ENCODE measurements at places on chromosomes 6 and 20.
A peak's percentile ranks its signal among the peaks of the same experiment; 100 is the strongest.

DNA sequence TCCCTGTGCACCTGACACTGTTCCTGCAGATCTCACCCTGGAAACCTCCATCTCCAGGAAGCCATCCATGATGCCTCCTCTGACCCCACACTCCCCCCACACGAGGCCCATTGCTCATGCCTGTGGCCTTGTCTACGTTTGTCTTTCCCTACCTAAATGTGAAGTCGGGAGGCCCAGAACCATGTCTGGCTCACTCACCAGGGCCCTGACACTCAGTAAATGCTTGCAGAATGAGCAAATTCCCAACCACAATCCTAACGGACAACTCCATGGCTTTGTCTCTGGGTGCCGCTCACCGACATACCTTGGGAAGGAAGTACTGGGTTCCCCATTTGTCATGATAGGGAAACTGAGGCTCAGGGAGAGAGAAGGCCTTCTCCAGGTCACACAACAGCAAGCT is 7.3 kb downstream of the PEDS1 start:
- no peak for DNase-seq

DNA sequence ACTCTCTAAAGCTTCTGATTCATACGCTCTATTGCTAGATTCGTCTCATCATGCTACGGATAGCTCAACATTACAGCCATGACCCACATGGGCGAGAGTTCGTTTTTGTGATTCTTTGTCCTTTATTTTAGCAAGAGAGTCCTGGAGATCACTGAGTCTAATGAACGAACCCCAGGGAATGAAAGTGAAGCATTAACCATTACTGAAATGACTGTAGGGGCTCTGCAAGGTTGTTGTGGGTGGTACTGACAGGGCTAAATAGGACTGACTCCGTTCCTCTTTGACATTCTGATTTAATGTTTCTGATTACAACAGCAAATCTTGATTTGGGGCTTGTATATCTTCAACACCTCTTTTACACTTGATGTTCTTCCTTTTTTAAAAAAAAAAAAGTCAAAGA is 13.7 kb upstream of the RTF2 start:
- no peak for DNase-seq

GRCh38 chr6:67759001-67759400 is 876.1 kb upstream of the ADGRB3 start:
- DNase-seq: no peak

GRCh38 chr6:39430871-39431523 is 108.5 kb upstream of the KCNK16 start:
- peak; percentile 86 for DNase-seq

DNA sequence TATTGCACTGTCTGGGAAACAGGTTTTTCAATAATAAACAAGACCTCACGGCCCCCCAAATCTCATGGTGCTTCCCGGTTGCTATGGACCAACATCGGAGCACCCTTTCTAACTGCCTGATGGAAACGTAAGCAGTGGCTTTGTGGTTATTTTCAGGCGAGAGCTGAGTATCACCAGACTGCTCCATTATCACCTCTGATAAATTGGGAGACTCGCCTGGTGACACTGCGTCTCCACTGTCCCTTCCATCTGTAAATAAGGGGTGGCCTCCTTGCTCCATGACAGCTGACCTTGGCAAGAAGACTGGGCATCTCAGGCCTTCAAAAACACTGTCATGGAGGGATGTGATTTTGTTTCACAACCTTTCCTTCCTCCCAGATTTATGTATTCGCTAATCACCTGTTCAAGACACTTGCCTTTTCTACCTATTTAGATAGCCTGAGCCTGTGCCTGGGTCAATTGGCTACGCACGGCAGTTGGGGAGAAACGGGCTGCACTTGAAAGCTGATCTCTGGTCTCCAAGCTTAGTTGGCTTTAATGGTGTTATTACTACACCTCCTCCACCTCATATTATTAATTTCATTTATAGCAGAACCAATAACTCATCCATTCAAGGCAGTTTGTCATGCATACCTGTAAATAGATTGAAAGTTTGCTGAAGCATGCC is 17.7 kb upstream of the CDH4 start:
- DNase-seq: no peak

DNA sequence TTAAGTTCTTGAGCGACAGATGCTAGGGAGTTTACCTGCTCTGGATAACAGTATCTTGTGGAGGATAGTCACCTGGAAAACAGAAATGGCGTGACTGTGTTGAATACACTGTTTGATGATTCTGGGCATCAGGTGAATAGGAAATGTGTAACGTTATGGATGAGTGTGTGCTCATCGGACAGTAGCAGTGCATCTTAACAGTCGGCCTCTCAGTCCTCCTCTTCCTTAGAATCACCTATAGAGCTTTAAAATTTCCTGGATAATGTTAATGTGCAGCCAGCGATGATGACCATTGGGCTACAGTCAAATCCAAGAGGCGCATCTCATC is 217.7 kb downstream of the OR2B2 start:
- no peak for DNase-seq

DNA sequence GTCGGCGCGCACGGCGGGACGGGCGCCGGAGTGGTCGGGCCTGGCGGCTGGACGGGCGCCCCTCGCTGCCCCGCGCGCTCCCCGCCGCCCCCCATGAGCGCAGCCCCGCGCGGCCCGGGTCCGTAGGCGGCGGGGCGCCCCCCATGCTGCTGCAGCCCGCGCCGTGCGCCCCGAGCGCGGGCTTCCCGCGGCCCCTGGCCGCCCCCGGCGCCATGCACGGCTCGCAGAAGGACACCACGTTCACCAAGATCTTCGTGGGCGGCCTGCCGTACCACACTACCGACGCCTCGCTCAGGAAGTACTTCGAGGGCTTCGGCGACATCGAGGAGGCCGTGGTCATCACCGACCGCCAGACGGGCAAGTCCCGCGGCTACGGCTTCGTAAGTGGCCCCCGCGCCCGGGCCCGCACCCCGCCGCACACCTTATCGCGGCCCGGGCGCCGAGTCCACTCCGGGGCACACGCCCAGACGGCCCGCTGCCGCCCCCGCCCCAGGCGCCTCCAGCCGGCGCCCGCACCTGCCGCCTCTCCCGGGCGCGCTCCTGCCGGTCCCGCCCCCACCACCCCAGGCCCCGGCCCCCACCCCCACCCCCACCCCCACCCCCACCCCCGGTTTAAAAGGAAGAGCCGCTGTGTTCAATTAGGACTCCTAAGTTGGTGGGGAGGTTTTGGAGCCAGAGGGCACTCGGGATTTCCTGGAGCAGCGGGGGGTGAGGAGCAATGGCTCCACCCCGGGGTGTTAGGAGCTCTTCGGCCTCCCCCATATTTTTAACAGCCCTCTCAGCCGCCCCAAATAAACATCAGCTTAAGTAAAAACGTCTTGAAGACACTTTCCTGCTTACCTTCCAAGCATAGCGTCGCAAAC is 474 bp downstream of the RBM38 start:
- DNase-seq: peak; percentile 28

- no peak for DNase-seq
Observed at GRCh38 chr20:10487142-10488136, 52.3 kb downstream of the SLX4IP start.

DNA sequence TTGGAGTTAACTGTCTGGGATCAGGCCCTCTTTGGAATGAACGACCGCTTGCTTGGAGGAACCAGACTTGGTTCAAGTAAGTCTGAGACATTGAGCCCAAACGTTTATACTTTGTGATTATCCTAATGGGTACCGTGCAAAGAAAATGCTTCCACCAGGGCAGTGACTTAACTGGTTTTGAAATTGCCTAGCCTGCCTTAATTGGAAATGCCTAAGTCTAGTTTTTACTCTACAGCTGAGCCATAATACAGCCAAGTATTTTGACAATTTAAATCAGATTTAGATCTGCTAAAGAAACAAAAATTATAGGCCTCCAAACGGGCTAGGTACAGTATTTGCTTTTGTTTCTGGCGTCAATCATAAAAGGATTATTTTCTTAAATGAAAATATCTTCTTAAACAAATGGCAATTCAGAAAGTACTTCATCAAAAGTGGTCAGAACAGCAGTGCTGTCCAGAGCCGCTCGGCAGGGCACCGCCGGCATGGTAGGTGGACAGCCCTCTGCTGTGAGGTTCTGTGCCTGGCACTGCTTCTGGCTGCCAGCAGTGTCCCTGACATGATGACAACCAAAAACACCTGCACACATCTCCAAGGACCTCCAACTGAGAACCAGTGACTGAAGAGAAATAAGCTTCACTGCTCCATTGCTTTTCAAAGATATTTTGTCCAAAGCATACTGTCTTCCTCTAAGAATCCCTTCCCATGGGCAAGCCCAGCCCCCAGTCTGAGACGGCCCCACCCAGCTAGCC is 55.6 kb downstream of the EZR start:
- no peak for DNase-seq

GRCh38 chr20:60420676-60421229 is 462.5 kb downstream of the CDH26 start:
- DNase-seq: no peak

DNA sequence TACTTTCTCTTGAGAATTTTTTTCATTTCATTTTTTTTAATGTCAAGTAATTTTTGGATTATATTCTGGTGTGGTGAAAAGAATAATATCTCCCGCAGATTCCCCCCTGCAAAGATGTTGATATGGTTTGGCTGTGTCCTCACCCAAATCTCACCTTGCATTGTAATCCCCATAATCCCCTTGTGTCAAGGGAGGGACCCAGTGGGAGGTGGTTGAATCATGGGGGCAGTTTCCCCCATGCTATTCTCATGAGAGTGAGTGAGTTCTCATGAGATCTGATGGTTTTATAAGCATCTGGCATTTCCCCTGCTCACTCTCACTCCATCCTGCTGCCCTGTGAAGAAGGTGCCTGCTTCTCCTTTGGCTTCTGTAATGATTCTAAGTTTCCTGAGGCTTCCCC is 58.7 kb upstream of the PMEPA1 start:
- DNase-seq: no peak

DNA sequence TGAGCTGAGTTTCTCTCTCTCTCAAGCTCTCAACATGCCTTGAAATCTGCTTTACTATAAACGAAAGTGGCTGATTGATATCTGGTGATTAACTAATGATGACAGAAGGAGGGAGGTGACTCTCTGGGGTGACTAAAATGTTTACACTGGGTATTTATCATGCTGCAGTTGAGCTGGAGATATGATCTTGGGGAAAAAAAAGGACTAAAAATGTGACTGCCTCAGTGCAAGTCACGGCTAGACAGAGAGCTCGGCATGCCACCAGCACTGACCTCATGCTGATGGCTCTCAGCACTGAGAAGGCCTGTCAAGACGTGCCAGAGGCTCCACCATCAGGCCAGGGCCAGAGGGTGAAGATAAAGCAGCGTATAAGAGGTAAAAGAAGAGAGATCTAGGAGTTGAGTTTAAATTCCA is 103.1 kb upstream of the SPACA1 start:
- peak; percentile 59 for DNase-seq

DNA sequence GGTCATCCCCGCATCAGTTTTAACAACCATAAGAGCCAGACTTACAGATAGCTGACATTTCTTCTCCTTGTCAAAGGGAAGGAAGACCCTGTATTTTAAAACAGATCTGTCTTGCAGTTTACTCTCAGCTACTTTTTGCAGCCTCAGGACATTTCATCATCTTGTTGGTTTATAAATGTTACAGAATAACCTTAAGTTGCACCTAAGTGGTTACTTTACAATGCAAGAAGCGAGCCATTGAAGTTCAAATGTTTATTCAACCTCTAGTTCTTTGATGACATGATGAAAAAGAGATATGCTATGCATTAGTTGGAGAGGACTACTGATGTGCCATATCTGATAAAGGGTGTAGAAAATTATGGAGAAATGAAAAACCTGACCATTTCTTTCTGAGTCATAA is 187.9 kb upstream of the COL21A1 start:
- no peak for DNase-seq
